ENCODE measurements at places on chromosomes 12 and 14.

GRCh38 chr14:21880918-21881317 is 207.3 kb upstream of the OR4E1 start:
- no peak for DNase-seq

DNA sequence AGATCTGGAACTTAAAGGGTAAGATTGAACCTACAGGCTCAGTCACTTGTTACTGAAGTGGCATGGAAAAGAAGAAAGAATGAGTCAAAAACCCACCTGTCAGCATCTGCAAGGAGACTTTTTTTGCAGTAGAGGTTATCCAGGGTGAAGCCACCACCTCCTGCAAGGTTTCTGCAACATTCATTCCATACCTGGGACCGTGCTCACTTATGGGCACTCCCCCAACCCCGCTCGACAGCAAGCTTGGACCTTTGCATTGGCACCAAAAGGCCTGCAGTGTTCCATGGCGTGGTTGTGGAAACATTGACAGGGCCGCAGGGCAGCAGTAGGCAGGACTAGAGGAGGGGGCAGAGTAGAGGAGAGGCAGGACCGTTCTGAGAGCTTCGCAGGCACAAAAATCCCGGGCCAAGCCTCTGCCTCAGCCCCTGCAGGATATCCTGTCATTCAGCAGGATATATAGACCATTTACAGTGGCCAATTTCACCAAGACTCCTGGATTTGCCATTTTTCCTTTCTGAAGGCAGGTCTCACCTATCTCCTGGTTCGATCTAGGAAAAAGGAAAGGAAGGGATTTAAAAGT is at the start of gene STAB2:
Gene STAB2 (plus strand): TSS at position 483 of the 580 bp plus-strand sequence. CDS start 204 bp downstream, outside the sequence.
- DNase-seq = no peak

GRCh38 chr12:54217774-54218241 is 29.0 kb upstream of the SMUG1 start:
- peak; percentile 72 for DNase-seq

GRCh38 chr12:104357421-104357952 is 53.9 kb downstream of the EID3 start:
- DNase-seq = no peak

DNA sequence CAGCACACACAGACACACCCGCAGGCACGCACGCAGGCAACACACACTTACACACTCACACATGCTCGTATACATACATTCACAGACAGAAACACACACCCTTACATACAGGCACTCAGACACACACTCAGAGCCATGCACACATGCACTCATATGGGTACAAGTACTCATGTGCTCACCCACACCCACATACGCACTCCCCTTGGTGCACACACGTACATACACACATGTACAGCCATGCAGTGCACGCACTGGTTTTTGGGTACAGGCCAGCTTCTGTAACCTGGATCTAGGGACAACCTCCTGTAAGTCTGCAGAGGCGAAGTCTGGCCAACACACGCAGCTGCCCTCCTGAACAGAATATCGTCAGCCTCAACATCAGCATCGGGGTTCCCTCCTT is 221.3 kb upstream of the RTL1 start:
- DNase-seq = no peak

- no peak for DNase-seq
These were observed 649.2 kb upstream of the MIS18BP1 start for GRCh38 chr14:45902241-45902640.

DNA sequence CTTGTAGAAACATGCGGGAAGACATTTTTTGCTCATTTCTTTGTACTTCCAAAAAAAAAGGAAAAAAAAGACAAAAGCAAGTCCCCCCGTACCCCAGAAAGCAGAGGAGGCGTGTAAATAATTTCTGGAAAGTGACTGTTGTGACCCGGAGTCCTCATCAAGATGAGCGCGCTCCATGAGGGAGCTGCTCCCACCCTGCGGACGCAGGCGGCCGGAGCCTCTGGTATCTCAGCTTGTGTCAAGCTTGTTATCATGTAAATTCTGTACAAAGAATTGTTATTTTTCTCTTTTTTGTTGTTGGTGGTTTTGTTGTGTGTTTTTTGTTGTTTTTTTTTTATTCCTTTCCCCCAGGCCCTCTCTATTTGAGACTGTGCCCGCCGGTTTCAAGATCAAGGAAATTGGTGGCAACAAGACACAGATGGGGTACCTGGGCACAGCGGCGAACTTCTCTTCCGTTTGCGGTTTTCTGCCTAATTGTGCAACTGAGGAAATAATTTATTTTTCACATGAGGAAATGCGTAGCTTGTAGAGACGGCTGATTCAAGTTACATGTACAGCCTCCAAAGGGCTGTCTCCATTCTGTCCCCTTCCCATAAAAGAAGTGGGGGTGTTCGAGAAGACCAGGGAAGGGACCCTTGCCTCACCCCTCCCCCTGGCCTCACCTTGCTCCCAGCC is 27.0 kb downstream of the HPD start:
- no peak for DNase-seq

DNA sequence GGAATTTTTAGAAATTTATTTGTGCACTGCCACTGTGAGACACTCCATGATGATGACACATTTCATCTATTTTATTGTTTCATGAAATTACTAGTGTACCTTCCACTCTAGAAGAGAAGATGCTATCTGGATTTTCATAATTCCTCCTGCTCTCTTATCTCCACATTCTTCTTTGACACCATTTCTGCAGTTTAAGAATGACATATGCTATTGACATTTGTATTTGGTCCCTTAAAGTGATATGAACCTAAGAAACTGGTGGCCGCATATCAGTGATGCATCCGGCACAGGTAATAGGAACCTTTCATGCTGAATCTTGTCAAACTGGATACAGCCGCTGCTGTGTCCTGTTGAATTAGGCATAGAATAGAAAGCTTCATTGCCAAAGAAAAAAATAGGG is 696.3 kb downstream of the TMEM121 start:
- no peak for DNase-seq

- DNase-seq = no peak
These were observed 75.3 kb downstream of the GARIN6 start for GRCh38 chr12:99722690-99723486.

GRCh38 chr12:47134005-47134404 is 54.2 kb upstream of the AMIGO2 start:
- DNase-seq = no peak
